ENCODE measurements at places on chromosomes 2 and 18.

- no peak for DNase-seq
These were observed 174.4 kb upstream of the FBXO11 start for GRCh38 chr2:48080534-48081316.

DNA sequence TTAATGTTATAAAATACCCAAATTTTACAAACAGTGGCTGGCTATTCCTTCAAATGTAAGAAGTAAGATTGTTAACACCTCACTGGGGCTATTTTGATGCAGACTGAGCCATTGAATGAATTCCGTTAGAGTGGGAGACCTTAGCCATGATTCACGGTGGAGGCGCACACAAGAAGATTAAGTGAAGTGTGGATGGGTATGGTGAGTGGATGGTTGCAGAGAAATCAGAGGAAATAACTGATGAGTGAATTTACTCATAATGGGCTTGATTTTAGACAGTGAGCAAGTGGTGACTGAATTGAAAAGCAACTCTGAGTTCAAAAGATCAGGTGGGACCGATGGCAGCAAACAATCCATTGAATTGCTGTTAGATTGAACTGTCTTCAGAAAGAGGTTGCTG, 75.0 kb downstream of the NRP2 start:
- no peak for DNase-seq

DNA sequence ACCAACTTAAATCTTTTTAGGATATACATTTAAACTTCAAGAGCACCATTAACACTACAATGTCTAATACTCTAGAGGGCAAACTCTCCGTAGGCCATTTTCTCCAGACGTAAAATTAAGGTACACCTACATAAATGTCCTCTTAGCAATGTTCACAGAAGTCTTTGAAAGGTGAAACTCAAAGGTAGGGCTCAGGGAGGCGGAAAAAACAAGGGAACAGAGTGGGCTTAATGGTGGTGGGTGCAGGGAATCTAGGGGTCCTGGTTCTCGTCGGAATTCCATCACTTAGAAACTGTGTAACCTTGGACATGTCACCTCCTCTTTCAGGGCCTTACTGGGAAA, 668 bp downstream of the NFU1 start:
- DNase-seq: peak; percentile 22

DNA sequence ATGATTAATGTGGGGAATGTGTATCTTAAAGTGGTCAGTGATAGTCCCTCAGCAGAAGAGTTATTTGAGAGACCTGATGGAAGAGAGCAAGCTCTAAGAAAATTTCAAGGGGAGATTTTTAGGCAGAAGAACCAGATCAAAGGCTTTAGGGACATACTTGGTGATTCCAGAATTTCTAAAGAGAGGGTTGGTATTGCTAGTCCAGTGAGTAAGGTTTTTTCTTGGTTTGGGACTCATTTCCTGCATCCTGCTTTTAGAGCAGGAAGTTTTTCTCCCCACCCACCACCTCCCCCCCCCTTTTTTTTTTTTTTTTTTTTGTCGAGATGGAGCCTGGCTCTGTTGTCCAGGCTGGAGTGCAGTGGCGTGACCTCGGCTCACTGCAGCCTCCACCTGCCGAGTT, 42.7 kb upstream of the DYSF start:
- DNase-seq: no peak

- DNase-seq: peak; percentile 28
These were observed 779 bp downstream of the DGKD start for GRCh38 chr2:233354971-233355574.

GRCh38 chr18:78293940-78294541, 685.6 kb upstream of the SALL3 start:
- no peak for DNase-seq

GRCh38 chr2:28035163-28035690, 144.7 kb downstream of the BABAM2 start:
- DNase-seq: no peak

- DNase-seq: no peak
These were observed 20.5 kb downstream of the CHCHD5 start for GRCh38 chr2:112604952-112605351.

GRCh38 chr18:55179425-55179824, 220.2 kb upstream of the CCDC68 start:
- no peak for DNase-seq

GRCh38 chr2:112480530-112481049, 1.4 kb upstream of the TTL start:
- peak; percentile 10 for DNase-seq
